ENCODE measurements at places on chromosomes 5 and 9.

DNA sequence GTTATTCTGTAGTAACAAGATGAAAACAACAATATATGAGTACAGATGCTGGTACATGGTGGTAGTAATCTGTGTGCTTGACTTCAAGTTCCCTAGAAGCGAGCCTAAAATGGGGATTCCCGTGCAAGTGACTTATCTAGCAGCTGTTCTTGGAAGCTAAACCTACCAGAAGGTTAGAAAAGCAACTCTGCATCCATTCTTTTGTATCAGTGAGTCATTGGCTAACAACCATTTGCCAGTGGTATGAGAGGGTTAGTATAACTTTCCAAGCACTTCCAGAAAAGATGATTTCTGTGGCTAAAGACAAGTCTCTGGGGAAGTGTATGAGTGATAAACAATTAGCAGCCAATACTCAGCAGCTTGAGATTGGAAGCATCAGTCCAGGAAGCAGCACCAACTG is 787.7 kb upstream of the CDH6 start:
- no peak for DNase-seq

- DNase-seq: no peak
Observed at GRCh38 chr5:14168144-14168792, 25.1 kb downstream of the TRIO start.

GRCh38 chr5:169248996-169249395 is 51.9 kb downstream of the SLIT3 start:
- no peak for DNase-seq

- no peak for DNase-seq
Observed at GRCh38 chr9:133709015-133709611, 29.0 kb downstream of the SARDH start.

DNA sequence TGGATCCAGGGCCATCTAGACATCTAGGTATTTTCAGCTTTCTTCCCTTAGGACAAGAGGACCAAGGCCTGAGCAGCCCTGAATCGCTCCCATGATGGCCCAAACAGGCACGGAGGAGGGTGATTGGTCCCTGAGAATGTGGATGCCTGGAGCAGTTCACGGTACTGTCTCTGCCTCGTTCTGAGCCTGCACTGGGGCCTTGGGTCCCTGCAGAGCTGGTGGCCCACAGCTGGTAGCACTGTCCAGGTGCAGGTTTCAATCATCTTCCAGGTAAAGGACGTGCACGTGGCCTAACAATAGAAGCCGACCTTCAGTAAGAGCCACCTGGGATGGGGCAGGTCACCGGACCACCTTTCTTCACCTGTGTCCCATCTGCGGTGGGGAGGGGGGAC is 19.4 kb upstream of the FCN1 start:
- DNase-seq: no peak

GRCh38 chr9:36999728-37000333 is 34.2 kb downstream of the PAX5 start:
- DNase-seq: no peak

GRCh38 chr5:41032973-41033372 is 38.2 kb downstream of the MROH2B start:
- DNase-seq: no peak

- no peak for DNase-seq
Observed at GRCh38 chr5:6494939-6495338, 46.3 kb downstream of the UBE2QL1 start.

DNA sequence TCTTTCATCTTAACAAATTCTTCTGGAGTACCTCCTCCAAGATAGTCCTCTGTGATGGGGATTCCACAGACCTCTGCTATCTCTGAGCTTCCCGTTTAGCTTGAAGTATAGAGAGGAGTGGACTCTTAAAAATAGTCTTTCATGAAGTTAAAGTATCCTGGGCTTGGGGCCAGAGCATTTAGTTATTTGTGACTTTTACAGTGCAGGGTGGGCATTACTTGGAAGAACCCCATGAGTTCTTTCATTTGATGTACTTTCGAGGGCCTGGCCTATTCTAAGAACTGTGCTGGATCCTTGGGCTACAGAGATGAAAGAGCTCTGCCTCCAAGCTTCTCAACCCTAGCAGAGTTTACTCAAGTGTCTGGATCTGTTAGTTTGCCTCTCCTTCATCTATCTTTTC is 131.5 kb downstream of the ZSWIM6 start:
- no peak for DNase-seq

DNA sequence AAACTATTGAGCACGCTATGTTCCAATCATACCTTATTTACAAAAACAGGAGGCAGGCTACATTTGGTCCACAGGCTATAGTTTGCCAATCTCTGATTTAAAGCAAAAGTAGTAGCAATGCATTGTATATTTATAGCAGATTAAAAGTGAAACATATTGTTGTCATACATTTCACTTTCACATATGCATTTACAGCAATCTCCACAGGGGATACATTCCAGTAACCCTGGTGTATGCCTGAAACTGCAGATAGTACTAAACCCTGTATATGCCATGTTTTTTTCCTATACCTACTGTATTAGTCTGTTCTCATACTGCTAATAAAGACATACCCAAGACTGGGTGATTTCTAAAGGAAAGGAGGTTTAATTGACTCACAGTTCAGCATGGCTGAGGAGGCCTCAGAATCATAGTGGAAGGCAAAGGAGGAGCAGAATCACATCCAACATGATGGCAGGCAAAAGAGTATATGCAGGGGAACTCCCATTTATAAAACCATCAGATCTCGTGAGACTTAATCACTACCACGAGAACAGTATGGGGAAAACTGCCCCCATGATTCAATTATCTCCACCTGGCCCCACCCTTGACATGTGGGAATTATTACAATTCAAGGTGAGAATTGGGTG is 5.9 kb upstream of the CSF1R start:
- no peak for DNase-seq

GRCh38 chr9:131111854-131112311 is 13.5 kb upstream of the NUP214 start:
- no peak for DNase-seq

DNA sequence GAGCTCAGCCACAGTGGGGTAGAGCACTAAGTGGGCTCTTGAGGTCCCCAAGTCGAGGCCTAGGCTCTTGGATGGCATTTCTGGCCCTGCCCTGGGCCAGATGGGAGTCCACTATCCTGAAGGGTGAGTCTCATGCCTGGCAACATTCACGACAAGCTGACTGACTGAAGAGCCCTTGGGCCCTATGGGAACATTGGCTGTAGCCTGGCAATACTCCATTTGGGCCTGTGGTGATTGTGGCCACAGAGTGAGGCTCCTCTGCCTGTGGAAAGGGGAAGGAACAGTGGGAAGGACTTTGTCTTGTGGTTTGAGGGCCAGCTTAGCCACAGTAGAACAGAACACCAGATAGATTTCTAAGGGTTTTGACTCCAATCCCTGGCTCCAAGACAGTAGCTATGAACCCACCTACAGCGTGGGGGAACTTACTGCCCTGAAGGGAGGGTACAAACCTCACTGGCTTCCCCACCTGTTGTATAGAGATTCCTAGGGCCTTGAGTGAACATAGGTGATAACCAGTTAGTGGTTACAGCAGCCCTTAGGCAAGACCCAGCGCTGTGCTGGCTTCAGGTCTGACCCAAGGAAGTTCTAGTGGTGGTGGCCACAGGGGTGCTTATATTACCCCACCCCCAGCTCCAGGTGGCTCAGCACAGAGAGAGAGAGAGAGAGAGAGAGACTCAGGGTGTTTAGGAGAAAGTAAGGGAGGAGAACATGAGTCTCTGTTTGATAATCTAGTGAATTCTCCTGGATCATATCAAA is 72.4 kb downstream of the KIAA0825 start:
- no peak for DNase-seq

DNA sequence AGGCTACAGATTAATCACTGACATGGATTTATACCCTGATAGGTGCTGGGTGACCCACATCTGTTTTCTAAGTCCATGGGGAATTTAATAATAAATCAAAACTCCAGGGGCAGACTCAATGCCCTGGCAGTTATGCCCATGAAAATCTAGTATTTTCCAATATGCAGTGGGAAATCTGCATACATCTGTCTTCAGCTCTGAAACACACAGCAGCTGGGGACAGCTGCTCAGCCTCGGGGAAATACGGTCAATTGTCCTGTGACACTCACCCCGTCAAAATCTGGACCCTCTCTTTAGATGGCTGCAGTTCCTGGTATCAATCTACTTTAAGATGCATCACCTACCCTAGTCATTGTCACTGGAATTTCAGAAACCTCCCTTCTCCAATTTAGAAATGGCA is 12.7 kb upstream of the C1QTNF3 start:
- DNase-seq: no peak

DNA sequence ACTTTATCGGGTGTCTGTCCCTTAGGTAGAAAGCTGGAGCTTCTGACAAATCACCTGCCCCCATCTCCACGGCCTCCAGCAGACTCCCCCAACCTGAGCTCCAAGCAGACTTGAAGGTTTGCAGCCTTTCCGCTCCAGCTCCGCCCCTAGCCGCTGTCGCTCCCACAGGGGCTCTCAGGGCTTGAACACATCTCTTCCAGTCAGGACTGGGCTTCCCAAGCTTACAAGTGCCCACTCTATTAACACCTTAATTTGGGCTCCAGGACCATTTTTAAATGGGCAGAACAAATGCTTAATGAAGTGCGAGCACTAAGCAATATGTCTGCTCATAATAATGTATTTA is 17.2 kb upstream of the SLC25A51 start:
- DNase-seq: no peak

DNA sequence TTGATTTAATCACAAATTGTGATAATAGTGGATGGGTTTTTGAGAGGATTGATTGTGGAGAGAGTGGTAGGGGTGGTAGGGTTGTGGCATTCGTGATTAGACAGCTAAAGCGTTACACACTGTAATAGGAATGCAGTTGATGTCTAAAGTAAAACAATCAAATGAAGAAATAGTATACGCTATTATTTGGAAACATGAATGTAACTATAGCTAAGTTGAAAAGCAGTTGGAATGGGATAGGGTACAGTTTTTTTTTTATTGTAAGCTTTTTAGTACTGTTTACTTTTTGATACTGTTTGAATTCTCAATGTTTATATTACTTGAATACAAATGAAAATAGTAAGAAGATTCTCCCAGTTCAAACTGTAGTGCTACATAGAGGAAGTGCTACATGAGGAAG is 51.8 kb downstream of the RANBP17 start:
- no peak for DNase-seq

- no peak for DNase-seq
Observed at GRCh38 chr9:90046317-90046861, 441.6 kb downstream of the GADD45G start.

DNA sequence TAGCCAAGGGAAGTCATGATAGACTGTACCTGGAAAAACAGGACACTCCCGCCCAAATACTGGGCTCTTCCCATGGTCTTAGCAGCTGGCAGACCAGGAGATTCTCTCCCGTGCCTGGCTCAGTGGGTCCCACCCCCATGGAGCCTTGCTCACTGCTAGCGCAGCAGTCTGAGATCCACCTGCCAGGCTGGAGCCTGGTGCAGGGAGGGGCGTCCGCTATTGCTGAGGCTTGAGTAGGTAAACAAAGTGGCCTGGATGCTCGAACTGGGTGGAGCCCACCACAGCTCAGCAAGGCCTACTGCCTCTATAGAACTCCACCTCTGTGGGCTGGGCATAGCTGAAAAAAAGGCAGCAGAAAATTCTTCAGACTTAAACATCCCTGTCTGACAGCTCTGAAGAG is 10.1 kb upstream of the THG1L start:
- DNase-seq: no peak

- no peak for DNase-seq
Observed at GRCh38 chr5:55903121-55903701, 52.1 kb downstream of the IL31RA start.

DNA sequence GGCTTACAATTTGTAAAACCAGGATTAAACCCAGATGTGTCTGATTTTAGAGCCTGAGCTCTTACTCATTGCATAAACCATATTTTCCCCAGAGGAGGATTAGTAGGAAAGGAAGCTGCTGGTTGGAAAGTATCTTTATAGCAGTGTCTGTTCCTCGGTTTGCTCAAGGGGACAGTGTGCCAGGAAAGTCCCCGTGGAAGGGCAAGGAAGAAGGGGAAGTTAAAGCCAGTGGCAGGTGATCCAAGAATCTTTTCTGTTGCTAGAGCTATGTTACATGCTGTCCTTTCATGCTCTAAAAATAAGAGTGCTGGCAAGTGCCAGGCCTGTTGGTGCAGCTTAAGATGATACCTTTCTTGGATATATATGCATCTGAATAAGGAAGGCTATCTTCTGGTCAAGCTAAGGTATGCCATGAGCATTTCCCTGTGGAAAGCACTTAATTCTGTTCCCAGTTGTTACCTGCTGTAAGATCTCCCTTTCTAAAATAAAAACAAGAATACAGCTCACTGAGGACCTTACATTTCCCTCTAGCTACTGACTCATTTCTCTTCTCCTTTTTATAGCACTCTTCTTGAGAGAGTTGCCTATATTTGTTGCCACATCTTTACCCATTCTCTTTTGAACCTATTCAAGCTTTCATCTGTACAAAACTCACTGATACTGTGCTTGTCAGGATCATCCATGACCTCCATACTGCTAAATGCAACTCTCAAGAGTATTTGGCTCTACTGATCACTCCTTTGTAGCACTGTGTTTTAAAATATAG is 8.0 kb downstream of the PDCD1LG2 start:
- DNase-seq: no peak

- DNase-seq: no peak
Observed at GRCh38 chr5:142743592-142744441, 26.4 kb upstream of the ARHGAP26 start.

GRCh38 chr5:98016771-98017170 is 756.7 kb upstream of the RGMB start:
- no peak for DNase-seq

DNA sequence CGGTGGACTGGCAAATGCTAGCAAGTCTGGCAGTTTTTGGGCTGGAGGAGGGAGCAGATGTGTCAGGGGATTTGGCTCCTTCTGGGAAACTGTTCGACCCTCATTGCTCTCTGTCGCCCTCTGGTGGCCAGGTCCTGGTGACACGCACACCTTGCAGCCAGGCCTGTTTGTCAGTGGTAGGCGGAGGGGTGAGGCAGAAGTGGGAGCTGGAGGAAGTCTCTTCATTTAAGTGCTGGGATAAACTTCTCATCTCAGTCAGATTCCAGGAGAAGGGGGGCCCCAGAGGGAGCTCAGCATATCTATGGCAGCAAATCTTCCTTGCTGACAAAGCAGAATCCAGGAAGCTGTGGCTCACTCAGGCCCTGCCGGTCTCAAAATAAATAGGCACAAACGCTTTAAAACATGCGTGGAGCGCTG is 326.5 kb downstream of the ZSWIM6 start:
- peak; percentile 86 for DNase-seq

GRCh38 chr9:74255489-74255984 is 241.6 kb upstream of the RORB start:
- DNase-seq: no peak
